ENCODE measurements at places on chromosomes 4 and X.

DNA sequence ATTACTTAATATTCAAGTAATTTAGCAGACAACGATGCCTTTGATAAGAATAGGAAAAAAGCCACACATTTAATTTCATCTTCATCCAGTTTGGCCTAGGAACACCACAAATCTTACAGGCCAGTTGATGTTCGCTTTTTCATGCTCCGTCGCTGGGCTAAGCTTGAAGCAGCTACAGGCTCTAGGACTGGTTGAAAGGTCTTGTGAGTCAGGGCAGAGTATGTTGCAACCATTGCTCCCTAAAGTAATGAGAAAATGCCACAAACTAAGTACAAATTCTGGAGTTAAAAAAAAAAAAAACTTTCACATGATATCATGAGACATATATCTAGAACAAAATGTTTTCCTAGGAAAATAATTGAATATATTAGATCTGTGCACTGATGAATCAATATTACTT lies 123.8 kb downstream of the RPS6KA6 start:
- no peak for DNase-seq

DNA sequence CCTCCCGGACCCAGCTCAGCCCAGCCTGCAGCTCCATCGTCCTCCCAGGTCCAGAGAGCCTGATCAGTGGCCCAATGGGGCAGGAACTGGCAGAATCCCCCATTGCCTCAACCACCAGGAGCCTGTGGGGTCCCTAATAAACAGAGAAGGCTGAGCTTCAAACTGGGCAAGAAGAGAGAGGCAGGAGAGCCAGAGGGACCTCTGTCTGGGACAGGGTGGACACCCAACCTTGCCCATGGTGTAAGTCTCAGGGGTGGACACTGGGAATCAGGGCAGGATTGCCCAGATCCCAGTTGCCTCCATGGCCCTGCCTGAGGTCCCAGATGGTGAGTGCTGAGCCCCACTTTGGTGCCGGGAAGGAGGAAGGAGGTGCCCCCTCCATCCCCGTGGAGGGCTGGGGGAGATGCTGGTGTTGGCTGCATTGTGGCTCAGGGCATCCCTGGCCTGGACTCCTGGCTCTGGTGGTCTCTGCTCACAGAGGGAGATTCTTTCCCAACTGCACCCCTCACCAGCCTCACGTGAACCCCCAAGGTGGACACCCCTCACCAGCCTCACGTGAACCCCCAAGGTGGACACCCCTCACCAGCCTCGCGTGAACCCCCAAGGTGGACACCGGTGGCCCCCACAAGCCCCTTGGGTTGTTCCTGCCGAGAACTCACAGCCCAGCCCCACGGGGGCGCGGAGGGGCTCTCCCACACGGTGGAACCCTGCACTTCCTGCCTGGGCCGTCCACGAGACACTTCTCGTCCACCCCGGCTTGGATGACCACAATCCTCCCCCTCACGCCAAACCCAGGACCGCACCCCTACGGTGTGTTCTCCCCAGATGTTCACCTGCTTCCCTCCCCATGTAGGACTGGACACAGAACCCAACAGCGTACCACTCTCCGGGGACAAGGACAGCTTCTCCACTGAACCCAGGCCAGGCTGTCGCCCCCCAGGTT lies 5.4 kb downstream of the CPLX1 start:
- DNase-seq = no peak

DNA sequence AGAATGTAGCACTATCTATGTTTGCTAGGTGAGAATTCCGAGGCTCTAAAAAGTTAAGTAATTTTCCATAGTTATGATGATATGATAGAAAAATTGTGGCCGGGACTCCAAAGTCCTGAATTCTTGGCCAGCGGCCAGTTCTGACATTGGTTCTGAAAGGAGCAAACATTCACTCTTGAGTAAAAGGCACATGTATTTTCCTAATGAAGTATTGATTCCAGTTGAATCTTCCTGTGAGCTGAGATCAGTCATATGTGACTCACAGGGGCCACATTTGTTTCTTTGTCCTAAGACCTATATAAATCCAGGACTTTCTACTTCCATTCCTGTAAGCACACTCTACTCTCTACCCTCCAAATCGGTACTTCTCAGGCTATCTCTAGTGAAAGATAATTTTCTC lies 349.9 kb downstream of the BMPR1B start:
- DNase-seq = no peak

GRCh38 chr4:150250998-150251651 lies 172.9 kb downstream of the DCLK2 start:
- DNase-seq = no peak

Measured in testis (tissue), 5 donors.